ENCODE measurements at places on chromosomes 1 and 21.

DNA sequence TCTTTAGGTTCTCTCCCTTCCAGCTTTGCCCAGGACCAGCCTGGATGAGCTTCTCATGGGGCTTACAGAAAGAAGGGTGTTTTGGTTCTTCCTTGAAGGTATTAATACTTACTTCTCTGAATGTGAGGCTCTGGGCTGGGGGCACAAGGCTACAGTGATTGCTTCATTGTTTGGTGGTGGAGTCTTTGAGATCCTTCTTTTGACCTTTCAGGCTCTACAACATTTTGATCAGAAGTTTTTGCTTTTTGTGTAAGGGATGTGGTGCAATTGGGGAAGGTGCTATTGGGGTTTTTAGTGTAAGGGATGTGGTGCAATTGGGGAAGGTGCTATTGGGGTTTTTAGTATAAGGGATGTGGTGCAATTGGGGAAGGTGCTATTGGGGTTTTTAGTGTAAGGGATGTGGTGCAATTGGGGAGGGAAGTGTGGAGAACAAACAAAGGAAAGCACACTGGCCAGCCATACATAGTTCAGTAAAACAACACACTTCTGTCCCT lies 103.6 kb upstream of the IVNS1ABP start:
- no peak for DNase-seq

DNA sequence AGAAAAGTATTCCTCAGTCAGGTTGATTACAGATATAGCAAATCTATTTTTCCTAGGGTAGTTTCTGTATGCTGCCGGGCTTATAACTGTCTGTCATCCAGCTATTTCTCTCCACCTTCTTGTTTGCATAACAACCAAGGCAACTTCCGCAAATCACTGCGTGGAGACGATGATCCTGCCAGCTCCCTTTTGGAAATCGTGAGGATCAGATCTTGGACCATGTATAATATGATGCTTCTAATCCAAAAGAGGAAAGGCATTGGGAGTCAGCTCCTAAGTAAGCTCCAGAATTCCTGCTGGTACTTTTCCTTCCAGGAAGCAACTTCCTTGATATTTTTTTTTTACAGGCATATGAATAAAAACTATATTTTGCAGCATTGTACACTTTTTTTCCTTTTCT lies 445 bp upstream of the RGS4 start:
- no peak for DNase-seq

GRCh38 chr1:178784131-178784536 lies 59.1 kb downstream of the RALGPS2 start:
- no peak for DNase-seq

GRCh38 chr1:38569932-38570656 lies 289.5 kb downstream of the RRAGC start:
- no peak for DNase-seq

DNA sequence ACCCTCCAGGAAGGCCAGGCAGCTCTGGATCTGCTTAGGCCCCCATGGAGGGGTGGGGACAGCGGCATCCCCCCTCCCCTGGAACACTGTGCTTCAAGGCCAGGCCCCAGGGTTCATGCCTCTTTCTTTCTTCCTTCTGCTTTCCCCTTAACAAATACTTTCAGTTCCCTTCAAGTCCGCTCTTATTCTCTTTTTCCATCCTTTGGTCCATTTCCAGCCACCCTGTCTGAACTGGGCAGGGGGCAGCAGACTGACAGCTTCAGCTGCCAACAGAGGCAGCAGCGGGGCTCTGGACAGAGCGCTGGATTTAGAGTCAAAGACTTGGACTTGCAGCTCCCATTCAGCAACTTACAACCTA lies 1.1 kb upstream of the CD244 start:
- no peak for DNase-seq

DNA sequence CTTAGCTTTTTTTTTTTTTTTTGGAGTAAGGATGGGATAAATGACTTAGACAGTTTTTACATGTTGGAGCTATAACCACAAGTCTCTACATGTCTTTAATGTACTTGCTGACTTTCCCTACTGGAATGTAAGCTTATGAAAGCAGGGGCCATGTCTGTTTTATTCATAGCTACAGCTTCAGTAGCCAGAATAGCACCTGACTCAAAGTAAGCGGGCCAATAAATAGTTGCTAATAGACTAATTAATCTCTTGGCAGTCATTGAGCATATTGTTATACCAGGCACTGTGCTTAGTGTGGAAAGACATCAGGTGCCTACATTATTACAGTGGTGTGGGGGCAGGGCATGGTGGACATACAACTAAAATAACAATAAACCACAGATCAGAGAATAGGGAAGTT lies 84.4 kb upstream of the HOOK1 start:
- no peak for DNase-seq

DNA sequence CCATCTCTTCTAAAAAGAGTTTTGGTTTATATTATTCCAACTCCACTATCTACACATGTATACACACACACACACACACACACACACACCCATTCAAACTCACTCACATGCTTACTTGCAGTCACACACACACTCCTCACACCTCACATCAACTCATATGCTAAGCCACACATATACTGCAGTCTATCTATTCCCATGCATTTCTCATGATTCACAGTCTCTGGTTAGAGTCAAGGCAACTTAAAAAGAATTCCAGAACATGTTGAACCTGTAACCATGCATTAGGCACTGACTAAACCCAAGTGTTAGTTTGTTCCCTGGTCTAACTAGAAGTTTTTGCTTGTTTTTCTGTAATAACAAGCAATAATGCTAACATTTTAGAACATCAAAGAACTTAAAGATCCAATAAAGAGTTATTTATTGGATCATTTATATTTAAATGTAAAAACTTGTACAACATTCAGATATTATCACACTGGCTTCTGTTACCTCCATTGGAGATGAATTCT lies 931.1 kb downstream of the PLA2G4A start:
- DNase-seq = no peak

GRCh38 chr21:36846631-36847030 lies 119.8 kb downstream of the HLCS start:
- DNase-seq = no peak

All from amygdala (tissue), 56 donors.